ENCODE measurements at places on chromosomes 7 and 10. TPM values are rescaled to one million over a fixed set of nuclear protein-coding genes. Genes with fewer than 3 reads are reported as not detected.

DNA sequence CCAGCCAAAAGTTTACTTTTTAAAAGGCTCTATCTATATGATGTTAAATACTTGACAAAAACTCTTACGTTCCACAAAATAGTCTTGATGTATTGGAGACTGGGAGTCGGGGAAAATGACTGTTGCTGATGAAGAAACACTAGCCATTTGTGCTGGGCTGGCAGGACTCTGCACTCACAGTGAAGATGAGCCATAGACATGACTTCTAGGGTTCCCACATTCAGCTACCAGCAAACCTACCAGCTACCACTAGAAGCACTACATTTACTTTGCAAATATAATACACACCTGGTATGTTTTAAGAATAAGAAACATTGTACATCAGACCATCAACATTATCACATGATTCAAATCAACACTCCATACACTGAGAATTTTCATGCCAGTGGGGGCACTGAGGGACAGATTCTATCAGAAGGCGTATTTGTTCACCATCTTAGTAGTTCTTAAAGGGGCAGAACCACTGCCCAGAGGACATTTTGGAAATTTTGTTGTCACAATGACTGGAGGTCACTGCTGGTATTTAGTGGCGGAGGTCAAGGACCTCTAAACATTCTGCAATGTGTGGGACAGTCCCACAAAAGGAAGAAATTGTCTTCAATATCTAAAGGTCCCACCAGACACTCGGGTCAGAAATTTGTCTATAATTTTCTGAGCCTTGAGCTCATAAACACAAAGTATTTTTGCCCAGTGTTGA is 52.3 kb downstream of the PARD3 start:
- DNase-seq, result no peak

- DNase-seq, result no peak
Measured at GRCh38 chr10:117688358-117688757, 145.8 kb downstream of the EMX2 start.

DNA sequence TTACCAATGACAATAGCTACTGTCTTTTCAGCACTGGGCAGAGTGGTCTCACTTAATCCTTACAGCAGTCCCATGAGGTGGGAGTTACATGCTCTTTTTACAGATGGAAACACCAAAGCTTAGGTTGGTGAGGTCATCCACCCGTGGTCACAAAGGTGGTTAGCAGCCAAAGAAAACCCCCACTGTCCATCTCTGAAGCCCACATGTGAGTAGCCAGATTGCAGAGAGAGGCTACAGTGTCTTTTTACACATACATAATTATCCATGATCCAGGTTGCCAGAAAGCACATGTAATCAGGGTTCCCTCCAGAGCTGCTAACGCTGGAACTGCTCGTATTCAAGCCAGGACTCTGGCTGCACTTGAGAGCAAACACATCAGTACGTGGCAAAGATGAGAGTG is 24.6 kb upstream of the ANKRD2 start:
- DNase-seq, result no peak

Gene MKX
- not detected for total RNA-seq

DNA sequence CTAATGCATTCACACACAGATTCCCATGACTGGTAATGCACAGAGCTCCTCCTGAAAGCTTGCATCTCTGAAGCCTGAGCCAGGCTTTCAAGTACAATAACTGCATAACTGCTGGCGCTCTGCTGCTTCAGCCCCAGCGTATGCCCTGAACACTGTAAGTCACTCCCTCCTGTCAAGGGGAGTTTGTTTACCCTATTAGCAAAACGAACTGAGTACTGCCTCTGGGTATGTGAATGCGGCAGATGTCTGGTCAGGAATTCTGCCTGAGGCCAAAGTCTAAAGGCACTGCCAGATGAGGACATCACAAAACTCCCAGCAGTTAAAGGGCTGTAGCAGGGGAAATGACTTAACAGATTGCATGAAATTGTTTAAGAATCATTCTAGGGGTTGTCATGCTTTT is 97.7 kb downstream of the NRCAM start:
- no peak for DNase-seq

- DNase-seq, result no peak
Measured at GRCh38 chr10:113740850-113741249, 10.6 kb upstream of the PLEKHS1 start.

Gene PIP
- total RNA-seq, result not detected

Gene LIPF
- total RNA-seq, result not detected

DNA sequence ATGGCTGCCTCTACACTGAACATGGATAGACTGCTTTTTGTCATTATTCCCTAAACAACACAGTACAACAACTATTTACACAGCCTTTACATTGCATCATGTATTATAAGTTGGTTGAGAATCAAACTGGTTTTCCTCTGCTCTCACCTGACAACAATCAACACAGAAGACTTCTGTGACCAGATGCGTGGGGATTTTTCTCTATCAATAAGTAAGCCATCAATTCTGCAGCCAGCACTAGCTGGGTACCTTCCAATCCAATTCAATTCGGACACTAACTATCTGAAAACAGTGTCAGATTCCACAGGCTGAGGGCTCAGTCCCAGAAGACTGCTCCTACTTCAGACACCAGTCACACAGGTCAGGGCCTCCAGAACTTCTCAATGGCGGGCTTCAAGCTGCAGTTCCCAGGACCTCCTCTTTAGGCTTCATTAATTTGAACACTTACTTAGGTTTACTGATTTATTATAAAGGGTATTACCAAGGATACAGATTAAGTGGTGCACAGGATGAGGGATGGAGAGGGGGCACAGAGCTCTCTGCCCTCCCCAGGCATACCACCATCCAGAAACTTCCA is 36.4 kb upstream of the ASL start:
- no peak for DNase-seq

- no peak for DNase-seq
Measured at GRCh38 chr7:137696988-137697387, 149.8 kb downstream of the DGKI start.

DNA sequence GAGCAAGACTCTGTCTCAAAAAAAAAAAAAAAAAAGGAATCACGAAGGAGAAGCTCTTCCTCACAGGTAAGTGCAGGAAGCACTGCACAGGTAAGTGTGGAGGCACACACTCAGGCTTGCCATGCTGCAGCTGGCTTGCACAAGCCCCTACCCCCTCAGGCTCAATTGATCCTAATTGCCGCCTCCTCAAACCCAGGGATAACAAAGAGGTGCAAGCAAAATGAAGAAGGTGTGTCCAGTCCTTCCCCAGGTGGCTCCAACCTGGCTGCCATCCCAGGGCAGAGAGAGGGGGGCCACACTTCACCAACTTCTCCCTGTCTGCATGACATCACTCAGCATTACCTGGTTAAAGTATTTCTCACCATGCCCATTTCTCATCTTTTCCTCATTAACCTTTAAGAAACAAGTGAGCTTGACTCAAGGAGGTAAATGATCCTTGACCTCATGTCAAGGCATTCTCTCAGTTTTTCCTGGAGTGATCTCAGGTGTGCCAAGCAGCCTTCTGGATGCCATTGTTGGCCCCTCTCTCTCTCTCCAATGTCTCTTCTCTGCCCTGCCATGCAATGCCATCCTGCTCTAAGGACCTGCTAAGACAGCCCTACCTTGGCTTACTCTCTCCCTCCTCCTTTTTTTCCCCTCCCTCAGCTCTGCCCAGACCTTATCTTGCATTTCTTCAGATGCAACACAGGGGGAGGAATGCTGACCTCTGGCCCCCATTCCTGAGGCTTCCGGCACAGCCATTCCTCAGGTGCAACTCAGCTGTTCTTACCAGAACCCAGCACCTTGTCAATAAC is 13.0 kb upstream of the TRPV6 start:
- DNase-seq, result no peak

Gene HOXA2
- total RNA-seq, result not detected

Gene GPNMB
- total RNA-seq, result not detected

DNA sequence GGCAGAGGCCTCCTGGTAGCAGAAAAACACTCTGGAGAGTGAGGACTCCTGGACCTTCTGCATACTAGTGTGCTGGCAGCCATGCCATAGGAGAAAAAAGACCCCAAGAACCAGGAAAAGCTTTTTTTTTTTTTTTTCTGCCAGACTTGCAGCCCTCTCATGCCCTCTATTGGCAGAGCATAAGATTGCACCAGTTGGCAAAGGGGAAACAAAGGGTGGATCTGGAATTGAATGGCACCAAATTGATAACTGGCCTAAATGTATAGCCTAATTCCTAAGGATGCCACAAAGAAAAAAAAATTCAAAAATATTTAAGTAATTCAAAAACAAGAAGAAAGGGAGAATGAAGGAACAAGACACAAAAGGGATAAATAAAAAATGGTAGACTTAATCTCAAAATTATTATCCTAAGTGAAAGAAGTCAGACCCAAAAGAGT is 112.5 kb upstream of the GHITM start:
- DNase-seq, result no peak

- DNase-seq, result no peak
Measured at GRCh38 chr10:101319241-101319915, 34.6 kb upstream of the BTRC start.

GRCh38 chr10:119189811-119190282 is 11.2 kb upstream of the PRDX3 start:
- DNase-seq, result no peak

DNA sequence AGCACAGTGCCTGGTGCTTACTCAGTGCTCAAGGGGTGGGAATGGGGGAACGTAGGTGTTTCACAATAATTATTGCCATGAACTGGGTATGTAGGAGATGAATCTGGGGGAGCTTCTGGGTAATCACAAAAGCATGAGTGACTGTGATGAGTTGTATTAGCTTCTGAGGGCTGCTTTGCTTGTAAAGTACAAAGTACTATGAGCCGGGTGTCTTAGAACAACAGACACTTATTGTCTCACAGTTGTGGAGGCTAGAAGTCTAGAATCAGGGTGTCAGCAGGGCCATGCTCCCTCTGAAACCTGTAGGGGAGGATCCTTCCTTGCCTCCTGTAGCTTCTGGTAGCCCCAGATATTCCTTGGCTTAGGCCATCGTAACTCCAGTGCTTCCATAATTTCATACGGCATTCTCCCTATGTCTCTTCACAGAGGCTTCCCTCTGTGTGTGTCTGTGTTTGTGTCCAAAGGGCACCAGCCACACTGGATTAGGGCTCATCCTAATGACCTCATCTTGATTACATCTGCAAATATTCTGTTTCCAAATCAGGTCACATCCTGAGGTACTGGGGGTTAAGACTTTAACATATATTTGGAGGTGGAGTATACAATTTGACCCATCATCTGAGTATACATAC is 84.8 kb upstream of the AGBL3 start:
- DNase-seq, result no peak

DNA sequence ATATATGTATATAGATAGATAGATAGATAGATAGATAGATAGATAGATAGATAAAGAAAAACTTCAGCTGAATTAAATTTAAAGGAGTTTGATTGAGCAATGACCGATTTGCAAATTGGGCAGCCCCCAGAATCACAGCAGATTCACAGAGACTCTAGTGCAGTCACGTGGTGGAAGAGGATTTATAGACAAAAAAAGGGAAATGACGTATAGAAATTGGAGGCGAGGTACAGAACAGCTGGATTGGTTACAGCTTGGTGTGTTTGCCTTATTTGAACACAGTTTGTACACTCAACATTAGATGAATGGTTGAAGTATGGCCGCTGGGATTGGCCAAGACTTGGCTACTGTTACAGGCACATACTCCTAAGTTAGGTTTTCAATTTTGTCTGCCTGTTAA is 8.2 kb upstream of the PODXL start:
- DNase-seq, result no peak

GRCh38 chr10:42878821-42879195 is 96.2 kb downstream of the BMS1 start:
- DNase-seq, result no peak

GRCh38 chr10:76001019-76001418 is 569.6 kb downstream of the LRMDA start:
- no peak for DNase-seq

- no peak for DNase-seq
Measured at GRCh38 chr7:79159040-79159664, 294.3 kb downstream of the MAGI2 start.

Gene OGDHL
- not detected for total RNA-seq

- DNase-seq, result no peak
Measured at GRCh38 chr10:15120523-15120922, 23.4 kb downstream of the RPP38 start.

DNA sequence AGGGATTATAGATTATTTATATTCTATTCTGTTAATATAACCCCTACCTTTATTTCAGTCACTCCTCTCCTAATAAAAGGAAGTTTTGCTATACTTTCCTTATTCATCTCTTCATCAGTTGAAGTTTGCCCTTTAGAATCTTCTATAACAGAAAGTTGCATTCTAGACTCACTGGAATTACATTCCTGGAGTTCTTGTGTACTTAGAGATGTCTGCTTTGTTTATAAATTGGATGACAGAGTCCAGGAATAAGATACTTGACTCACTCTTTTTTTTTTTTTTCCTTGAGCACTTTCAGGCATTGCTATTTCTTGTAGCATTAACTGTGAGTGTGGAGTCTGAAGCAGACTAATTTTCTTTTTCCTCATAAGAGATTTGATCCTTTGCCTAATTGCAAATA is 640.8 kb downstream of the XPNPEP1 start:
- no peak for DNase-seq

- no peak for DNase-seq
Measured at GRCh38 chr7:155810770-155811559, 1.3 kb downstream of the SHH start.

DNA sequence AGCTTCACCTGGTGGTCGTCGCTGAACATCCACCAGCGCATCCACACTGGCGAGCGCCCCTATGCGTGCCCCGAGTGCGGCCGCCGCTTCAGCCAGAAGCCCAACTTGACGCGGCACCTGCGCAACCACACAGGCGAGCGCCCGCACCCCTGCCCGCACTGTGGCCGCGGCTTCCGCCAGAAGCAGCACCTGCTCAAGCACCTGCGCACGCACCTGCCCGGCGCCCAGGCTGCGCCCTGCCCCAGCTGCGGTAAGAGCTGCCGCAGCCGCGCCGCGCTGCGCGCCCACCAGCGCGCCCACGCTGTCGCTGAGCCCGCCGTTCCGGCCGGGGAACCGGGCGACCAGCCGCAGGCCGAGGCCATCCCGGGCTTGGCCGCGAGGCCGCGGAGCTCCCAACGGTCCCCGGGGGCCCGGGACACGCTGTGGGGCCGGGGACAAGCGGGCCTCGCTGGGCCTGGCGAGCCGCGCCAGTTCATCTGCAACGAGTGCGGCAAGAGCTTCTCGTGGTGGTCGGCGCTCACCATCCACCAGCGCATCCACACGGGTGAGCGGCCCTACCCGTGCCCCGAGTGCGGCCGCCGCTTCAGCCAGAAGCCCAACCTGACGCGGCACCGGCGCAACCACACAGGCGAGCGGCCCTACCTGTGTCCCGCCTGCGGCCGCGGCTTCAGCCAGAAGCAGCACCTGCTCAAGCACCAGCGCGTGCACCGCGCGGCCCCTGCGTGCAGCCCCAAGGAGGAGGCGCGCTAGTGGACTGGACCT is 18.4 kb downstream of the ZNF775 start:
- no peak for DNase-seq

DNA sequence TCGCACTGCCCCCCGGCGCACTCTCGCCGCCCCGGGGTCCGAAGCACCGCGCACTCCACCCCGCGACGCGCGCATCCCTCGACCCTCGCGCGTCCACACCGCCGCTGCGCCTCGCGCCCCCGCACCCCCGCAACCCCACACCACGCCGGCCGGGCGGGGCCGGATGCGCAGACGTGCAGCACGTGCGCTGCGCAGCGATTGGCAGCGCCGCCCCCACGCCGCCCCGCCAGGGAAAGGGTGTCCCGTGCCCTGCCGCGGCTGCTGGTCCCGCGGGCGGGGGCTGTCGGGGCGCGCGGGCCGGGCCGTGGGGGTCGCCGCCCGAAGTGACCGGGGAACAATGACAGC is 53.7 kb upstream of the KDM7A start:
- DNase-seq, result peak; percentile 68

All from CD4-positive, CD25-positive, alpha-beta regulatory T cell (primary cell).